CD4-positive, alpha-beta T cell treated with Interleukin-21 for 1 hour (primary cell): ENCODE measurements at places on chromosomes 2 and 18.

- DNase-seq: no peak
Observed at GRCh38 chr2:109255654-109256053, 126.6 kb downstream of the SH3RF3 start.

- DNase-seq: no peak
Observed at GRCh38 chr2:56268856-56269255, 85.1 kb downstream of the CCDC85A start.

GRCh38 chr2:227813562-227814353 lies at the start of gene CCL20:
TSS of gene CCL20 (plus strand) at chr2:227813842. CDS start at chr2:227813912, 70 bp downstream.
- DNase-seq: peak; percentile 39

DNA sequence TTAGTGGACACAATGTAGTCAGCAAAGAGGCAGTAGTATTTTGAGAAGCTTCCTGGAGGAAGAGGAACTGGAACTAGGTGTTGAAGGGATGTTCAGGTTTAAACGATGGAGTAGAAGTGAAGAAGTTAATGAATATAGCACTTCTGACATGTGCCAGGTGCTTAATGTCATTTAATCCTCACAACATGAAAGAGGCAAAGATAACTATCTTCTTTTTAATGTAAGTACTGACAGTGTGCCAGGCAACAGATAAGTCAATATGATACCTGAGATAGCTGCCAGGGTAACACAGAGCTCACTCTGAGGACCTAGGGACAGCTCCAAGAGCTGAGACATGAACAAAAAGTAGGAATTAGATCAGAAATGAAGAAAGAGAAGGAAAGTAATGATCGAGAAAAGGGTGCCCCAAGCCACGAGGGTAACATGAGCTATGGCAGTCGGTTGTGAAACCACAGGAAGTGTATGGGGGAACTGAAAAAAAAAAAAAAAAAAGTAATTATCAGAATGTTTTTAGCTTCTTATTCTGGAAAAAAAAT lies 140.7 kb downstream of the RNF144A start:
- DNase-seq: peak; percentile 33

GRCh38 chr2:6876309-6876708 lies 1.3 kb upstream of the RSAD2 start:
- DNase-seq: no peak

DNA sequence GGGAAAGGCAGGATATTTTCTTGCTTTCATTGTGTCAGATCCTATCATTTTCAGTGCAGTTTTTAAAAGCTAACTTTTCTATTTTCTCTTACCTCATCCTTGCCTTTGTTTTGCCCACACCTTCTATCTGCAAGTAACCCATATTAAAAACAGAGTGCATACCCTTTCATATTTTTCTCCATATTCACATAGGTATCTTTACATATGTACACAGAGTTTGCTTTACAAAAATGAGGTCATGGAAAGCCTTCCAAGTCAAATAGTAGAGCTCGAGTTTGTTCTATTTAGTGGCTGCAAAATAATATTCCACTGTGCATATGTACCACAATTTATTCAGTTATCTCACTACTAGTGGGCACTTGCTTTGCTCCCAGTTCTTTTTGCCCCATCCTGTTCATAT lies 3.9 kb upstream of the DHRS9 start:
- no peak for DNase-seq
